ENCODE measurements at places on chromosomes 3 and 15.

- no peak for DNase-seq
Observed at GRCh38 chr15:93213281-93213680, 124.3 kb upstream of the RGMA start.

- DNase-seq, result peak; percentile 65
Observed at GRCh38 chr3:124559846-124560574, 170.2 kb upstream of the UMPS start.

DNA sequence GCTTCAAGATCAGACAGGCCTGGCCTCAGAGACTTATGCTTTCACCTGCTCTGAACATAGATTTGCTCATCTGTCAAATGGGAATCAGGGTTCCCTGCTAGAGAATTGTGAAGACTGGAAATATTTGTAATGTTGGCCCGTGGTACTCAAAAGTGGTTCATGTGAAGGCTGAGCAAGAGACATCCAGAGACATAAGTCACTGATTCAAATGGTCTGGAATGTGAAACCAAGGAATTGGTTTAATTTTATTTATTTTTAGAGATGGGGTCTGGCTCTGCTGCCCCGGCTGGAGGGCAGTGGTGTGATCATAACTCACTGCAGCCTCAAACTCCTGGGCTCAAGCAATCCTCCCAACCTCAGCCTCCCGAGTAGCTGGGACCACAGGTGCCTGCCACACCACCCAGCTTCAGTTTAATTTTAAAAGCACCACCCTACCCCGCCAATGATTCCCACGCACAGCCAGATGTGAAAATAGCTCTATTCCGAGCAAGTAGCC lies 60.1 kb downstream of the DAPK2 start:
- DNase-seq, result no peak

GRCh38 chr15:85691350-85692240 lies 103.1 kb downstream of the KLHL25 start:
- DNase-seq, result peak; percentile 71

DNA sequence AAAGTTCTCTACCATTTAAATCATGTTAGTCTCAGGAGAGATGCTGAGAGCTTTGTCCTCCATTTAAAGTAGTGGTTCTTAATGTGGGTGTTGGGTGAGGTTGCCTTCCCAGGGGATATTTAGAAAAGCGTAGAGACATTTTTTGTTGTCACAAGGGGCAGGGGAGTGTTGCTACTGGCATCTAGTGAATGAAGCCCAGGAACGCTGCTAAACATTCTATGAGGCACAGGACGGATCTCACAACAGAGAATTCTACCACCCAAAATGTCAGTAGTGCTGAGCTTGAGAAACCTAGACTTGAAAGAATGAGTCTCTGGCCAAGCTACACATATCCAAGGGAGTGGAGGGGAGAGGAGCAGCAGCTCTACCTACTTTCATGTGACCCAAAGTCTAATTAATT lies 60.7 kb upstream of the CTNNB1 start:
- no peak for DNase-seq

GRCh38 chr3:26381411-26381810 lies 241.2 kb upstream of the LRRC3B start:
- no peak for DNase-seq

All from activated CD4-positive, alpha-beta T cell treated with anti-CD3 and anti-CD28 coated beads, Interleukin-2, amount 50 U/mL, for 16 hours (primary cell).